Nasal cavity respiratory epithelium epithelial cell of viscerocranial mucosa (primary cell): ENCODE measurements at places on chromosomes 2 and 18. TPM values are rescaled to one million over a fixed set of nuclear protein-coding genes. Genes with fewer than 3 reads are reported as not detected.

Gene ZNF396
- 1.0 and 1.7 TPM in 2 replicates for total RNA-seq

Gene ERLEC1
- 69.5 and 147 TPM in 2 replicates for total RNA-seq

Gene GAREM1
- total RNA-seq, result 9.2 and 17.1 TPM in 2 replicates

Gene ADRA2B
- under 0.01 and 0.07 TPM in 2 replicates for total RNA-seq

Gene MLPH
- total RNA-seq, result 1.4 and 12.1 TPM in 2 replicates

Gene FNDC4
- total RNA-seq, result 2.8 and 6.8 TPM in 2 replicates
